HuH-7.5 (cell line): ENCODE measurements at places on chromosomes 2 and 18.
A peak's percentile ranks its signal among the peaks of the same experiment; 100 is the strongest.

DNA sequence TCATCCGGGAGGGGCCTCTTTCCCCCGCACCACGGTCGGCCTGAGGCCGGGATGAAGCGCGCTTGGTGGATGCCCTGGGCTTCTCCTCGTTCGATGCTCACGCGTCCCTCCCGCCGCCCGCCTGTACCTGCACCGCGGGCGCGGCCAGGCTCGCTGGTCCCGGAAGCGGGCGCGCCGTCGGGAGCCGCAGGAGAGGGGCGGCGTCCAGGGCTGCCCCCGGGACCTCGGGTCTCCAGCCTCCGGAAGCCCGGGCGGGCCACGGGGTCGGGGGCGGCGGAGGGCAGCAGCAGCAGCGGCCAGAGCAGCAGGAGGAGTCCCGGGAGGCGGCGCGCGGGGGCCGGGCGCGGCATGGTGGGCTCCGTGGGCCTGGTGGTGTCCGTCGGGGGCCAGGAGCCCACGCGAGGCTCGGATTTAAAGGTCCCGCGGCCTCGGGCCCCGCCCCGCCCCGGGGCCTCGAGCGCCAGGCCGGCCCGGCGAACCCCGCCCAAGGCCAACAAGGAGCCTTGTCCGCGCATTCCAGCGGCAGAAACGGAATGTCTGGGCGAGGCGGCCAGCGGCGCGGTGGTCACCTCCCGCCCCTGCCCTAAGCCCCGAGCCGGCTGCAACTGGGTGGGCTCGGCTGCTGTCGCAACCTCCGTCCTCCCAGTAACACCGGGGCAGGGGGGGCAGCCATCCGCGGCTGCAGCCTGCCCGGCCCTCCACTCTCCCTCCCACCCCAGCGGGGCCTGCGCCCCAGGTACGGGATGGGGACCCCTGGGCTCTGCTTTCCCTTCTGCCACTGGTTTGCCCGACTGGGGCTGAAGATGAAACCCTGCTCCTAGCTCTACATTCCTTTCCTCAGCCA lies at the start of gene MATN3:
MATN3 (minus strand) TSS at position 387 of the 844 bp plus-strand sequence; CDS start at position 350, 37 bp downstream.
- DNase-seq: peak; percentile 60

DNA sequence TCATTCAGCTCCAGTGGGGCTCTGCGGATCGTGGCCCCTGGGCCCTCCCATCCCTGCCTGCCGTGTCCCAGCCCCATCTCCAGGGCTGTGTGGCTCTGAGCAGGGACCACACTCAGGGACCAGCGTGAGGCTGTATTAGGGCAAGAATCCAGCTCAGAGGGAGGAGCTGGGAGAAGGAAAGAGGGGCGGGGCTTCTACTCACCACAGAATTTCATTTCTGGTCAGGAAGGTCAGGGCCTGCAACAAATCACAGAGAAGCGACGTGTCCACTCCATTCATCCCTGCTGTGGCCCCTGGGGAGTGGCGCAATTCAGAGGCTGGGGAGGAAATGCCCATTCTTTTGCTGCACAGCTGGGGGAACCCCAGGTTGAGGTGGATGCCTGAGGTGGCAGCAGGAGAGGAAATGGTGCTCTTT lies 828 bp downstream of the CIB4 start:
- DNase-seq: peak; percentile 23

DNA sequence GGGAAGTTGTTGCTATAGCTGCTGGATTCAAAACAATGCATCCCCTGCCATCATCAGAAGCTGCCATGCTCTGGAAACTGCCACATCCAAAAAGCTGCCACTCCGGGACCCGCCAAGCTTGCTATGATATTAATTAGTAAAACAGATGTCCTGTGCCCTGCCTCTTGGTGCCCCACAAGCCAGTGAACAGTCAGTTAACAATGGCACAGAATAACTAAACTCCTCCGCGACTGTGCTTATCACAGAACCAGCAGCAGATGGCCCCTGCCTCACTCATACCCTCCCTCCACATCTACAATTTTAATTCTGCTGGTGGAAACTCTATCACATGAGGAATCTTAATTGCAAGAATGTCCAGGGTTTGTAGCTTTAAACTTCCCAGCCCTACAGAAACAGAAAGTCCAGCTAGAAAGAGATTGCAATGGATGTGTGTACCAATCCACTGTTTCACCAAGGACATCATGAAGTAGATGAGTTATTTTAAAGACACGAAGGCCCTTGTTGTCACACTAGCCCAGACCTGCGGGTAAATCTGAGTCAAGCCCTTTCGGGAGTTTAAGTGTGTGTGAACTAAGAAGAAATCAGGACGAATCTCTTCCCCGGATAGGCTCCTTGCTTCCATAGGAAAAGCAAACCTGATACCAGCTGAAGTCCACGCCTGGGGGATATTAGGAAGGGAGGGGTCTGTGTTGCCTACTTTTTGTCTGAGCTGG lies 7.4 kb upstream of the ACYP2 start:
- no peak for DNase-seq

DNA sequence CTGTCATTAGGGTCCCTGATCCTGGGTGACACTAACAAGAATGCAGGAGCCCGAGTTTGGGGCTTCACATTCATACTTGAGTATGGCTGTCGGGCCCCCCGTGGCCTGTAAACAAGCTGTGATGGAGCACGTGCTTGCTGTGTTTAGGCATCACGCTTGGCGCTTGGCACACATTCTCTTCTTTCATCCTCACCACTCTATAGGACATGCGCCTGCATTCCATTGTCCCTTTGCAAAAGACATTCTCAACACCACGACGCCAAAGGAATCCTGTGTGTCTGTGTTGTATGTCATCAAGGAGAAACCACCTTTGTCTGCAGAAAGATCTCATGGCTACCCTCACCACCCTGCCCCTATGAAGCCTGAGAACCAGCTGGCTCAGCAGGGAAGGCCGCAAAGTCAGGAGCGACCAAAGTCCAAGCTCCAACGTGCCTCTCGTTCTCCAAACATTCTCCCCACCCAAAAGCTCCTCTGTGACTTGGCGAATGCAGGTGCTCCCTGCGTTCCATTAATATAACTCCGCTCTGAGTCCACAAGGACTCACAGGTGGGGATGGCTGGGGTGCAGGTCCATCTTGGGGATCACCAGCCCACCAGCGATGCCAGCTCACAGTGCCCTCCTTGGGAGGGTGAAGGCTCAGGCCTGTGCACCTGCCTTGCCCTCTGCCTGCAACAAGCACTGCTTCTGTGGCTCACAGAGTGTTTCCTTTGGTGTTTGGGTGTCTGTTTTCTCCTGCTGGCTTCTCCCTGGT lies 6.2 kb upstream of the PER2 start:
- DNase-seq: peak; percentile 67

- no peak for DNase-seq
Measured at GRCh38 chr18:23828426-23828825, 139.2 kb downstream of the LAMA3 start.

GRCh38 chr2:88011011-88011410 lies 5.3 kb downstream of the RNU2-63P start:
- DNase-seq: no peak

GRCh38 chr2:11634584-11634983 lies 35.4 kb downstream of the NTSR2 start:
- DNase-seq: no peak

DNA sequence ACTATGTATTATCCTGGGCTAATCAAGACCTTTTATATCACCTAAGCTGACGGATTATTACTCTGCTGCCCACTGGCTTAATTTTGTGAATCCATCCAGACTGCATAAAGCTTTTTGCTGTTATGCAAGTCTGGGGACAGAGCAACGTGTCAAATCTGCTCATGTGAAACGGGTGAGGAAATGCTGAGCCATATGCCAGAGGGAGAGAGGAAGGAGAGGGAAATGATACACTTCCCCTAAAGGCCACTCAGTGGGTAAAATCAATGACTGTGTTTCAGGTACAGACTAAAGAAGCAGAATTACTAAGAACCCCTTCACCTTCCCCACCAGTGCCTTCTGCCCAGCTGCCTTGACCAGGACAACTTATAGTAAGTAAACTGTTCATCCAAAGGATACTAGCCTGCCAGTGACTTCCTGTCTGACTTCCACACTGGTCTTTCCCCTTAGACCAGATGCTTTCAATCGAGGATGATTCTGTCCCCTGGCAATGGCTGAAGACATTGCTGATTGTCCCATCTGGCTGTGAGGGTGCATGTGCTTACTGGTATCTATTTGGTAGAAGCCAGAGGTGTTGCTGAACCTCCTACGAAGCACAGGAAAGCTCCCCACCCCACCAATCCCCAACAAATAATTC lies 43.0 kb downstream of the STAT1 start:
- no peak for DNase-seq

DNA sequence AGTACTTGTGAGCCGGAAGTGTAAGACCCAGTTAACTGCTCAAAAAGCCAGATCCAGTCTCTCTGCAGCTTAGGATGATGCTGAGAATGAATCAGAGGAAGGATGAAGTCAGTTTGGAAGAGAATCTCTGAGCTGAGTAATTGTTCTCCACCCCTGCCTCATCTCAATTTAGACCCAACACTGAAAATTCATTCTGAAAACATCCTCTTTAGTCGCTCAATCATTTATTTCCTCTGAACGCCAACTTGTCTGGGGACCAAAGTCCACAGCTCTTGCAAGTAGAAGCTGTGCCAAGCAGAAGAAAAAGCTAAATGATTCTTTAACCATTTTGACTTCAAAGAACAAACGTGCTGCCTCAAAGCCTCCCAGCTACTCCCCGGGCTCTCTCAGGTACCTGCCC lies 177.1 kb upstream of the KLHL29 start:
- DNase-seq: no peak

GRCh38 chr2:127572841-127573240 lies 37.4 kb downstream of the MYO7B start:
- no peak for DNase-seq

GRCh38 chr2:133200684-133201421 lies 367.4 kb downstream of the NCKAP5 start:
- no peak for DNase-seq

GRCh38 chr2:205640716-205641115 lies 41.6 kb upstream of the NRP2 start:
- DNase-seq: no peak

GRCh38 chr18:12880541-12880910 lies 3.5 kb downstream of the PTPN2 start:
- DNase-seq: no peak

GRCh38 chr2:216635701-216636550 lies 2.7 kb downstream of the IGFBP2 start:
- no peak for DNase-seq

- no peak for DNase-seq
Measured at GRCh38 chr18:78242254-78242643, 737.4 kb upstream of the SALL3 start.

DNA sequence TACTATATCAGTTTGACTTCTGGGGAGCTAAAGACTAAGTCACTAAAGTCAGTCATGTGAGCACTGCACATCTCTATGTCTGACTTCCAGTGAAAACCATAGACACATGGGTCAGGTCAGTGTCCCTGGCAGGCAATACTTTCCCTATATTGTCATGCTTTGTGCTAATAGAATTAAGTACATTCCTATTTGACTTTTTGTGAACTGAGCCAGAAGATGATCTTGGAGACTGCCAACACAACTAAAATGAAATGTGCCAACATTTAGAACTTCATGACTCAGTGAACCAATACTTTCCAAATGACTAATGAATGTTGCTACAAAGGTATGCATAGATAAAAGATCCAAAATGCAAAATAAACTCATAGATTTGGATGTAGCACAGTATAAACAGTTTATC lies 820.8 kb upstream of the FAM98A start:
- DNase-seq: no peak

DNA sequence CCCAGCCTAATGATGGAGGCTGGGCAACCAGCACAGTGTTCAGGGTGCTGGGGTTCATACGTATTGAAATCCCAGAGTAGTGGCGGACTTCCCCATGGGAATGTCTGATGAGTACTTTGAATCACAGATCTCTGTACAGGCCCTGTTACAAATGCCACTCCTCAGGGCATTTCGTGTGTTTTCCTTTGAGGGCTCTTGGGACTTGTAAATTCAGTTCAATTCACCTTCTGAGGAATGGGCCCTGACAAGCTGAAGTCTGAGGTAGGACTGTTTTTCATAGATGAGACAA lies 288 bp upstream of the RDH14 start:
- DNase-seq: no peak

GRCh38 chr18:6661692-6662415 lies 67.7 kb upstream of the ARHGAP28 start:
- DNase-seq: no peak

DNA sequence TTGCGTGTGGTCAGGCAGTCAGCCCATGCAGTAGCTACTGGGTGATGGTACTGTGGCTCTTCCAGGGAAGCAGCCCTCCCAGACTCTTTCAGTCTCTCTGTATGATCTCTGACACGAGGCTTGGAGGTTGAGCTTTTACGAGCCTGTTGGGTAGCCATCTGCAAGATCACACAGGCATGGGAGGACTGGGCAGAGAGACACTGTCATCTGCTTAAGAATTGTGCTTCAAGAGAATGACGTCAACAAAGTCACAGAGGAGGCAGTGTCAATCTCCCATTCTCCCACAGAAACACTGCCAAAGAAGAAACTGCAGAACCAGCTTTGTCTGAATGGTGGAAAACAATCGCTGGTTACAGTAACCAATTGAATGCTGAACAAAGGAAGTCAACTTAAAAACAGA lies 78.4 kb upstream of the MC2R start:
- no peak for DNase-seq

GRCh38 chr2:144083211-144083610 lies 436.7 kb downstream of the ZEB2 start:
- DNase-seq: no peak

- peak; percentile 67 for DNase-seq
Measured at GRCh38 chr2:177187631-177188312, 24.8 kb upstream of the HNRNPA3 start.

GRCh38 chr2:213087040-213087439 lies 64.4 kb downstream of the IKZF2 start:
- DNase-seq: no peak

- DNase-seq: no peak
Measured at GRCh38 chr2:105399207-105399861, 483 bp upstream of the FHL2 start.

DNA sequence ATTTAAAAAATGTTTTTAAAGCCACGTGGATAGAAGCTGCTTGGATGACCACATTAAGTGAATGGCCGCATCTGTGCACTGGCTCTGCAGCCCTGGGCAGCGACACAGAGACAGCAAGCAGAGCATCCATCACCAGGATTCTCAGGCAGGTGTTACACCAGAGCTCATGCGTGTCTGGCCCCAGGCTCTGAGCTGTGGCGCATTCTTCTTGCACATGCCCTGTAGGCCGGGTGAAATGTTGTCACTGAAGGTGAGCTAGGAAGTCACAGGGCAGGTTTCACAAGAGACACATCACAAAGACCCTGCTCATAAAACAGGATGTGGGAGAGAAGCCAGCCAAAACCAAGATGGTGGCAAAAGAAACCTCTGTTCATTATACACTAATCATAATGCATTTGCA lies 8.4 kb upstream of the PXDN start:
- no peak for DNase-seq

GRCh38 chr2:11681722-11682589 lies 12.0 kb upstream of the NTSR2 start:
- peak; percentile 91 for DNase-seq
